Body of pancreas (tissue), 4 donors: ENCODE measurements at places on chromosomes 5 and 9. TPM values are rescaled to one million over a fixed set of nuclear protein-coding genes. Genes with fewer than 3 reads are reported as not detected.
A peak's percentile ranks its signal among the peaks of the same experiment; 100 is the strongest.

- DNase-seq = no peak
- H3K36me3 ChIP-seq = no peaks in the 10 kb centered on the region
- peaks cover 54% of the 10 kb centered on the region for H3K4me1 ChIP-seq
- no peak overlapping the region for H3K27ac ChIP-seq
- peaks cover 65% of the 10 kb centered on the region for H3K27me3 ChIP-seq
Observed at GRCh38 chr5:173234129-173234790, 746 bp downstream of the NKX2-5 start.

DNA sequence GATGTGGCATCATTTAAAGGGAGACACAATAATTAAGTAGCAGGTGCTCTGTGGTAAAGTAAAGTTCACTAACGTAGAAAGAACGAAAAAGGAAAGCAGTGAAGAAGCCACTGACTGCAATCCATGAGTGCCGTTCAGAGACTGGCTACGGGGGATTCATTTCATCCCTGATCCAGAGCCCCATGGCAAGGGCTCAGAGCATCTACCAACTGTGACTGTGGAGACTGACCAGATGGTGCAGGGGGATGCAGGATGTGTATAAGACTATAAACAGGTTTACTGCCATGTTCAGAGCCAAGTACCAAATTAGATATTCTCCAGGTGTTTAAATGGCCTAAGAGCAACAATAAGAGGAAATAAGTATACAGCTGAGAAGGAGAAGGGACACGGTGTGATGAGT is 47.7 kb downstream of the MARCHF11 start:
- no peak overlapping the region for H3K4me3 ChIP-seq
- H3K4me1 ChIP-seq = no peaks in the 10 kb centered on the region
- H3K36me3 ChIP-seq = no peaks in the 10 kb centered on the region
- no peak for DNase-seq
- no peak overlapping the region for H3K27ac ChIP-seq
- no peaks in the 10 kb centered on the region for H3K27me3 ChIP-seq

- no peaks in the 10 kb centered on the region for H3K27me3 ChIP-seq
- H3K36me3 ChIP-seq = no peaks in the 10 kb centered on the region
- H3K4me1 ChIP-seq = peaks cover 5% of the 10 kb centered on the region
- H3K4me3 ChIP-seq = no peak overlapping the region
Observed at GRCh38 chr9:85427772-85428171, 314.0 kb downstream of the AGTPBP1 start.

- H3K36me3 ChIP-seq = no peaks in the 10 kb centered on the region
- no peak overlapping the region for H3K27ac ChIP-seq
- H3K4me3 ChIP-seq = no peak overlapping the region
- DNase-seq = no peak
- no peaks in the 10 kb centered on the region for H3K27me3 ChIP-seq
Observed at GRCh38 chr5:14082973-14083372, 60.2 kb upstream of the TRIO start.

DNA sequence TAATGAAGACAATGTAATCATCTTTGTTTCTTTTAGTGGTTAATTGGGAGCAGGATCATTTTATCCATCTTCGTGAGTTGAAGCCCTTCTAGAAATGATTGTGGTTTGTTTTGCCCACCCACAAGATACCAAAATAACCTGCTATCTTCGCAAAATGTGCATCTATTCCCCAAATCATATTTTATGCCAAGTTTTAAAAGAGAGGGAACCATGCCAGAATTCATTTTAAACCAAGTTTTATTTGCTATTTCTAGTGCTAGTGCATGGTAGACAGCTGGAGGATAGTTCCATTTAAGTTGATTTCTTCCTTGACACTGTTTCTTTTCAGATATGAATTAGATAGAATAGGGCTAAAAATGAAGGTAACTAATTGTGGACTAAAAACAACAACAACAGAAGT is 104.2 kb downstream of the RAB3C start:
- H3K4me1 ChIP-seq = no peaks in the 10 kb centered on the region
- H3K4me3 ChIP-seq = no peak overlapping the region
- no peak for DNase-seq
- H3K36me3 ChIP-seq = no peaks in the 10 kb centered on the region
- H3K27ac ChIP-seq = no peak overlapping the region

- no peak for DNase-seq
- no peak overlapping the region for H3K27ac ChIP-seq
- no peaks in the 10 kb centered on the region for H3K27me3 ChIP-seq
- peaks cover 20% of the 10 kb centered on the region for H3K4me1 ChIP-seq
Observed at GRCh38 chr5:78405829-78406750, 45.7 kb downstream of the SCAMP1 start.

DNA sequence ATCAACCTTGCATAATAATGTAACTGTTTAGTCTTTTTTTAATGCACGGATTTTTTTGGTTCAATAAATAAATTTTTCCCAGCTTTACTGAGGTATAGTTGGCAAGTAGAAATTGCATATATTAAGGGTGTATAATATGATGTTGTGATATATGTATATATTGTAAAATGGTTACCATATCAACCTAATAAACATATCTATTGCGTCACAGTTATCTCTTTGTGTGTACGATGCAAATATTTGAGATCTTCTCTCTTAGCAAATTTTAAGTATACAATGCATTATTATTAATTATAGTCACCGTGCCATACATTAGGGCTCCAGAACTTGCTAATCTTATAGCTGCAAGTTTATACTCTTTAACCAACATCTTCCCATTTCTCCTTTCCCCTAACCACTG is 57.2 kb upstream of the TMEM161B start:
- H3K27me3 ChIP-seq = no peaks in the 10 kb centered on the region
- H3K4me1 ChIP-seq = no peaks in the 10 kb centered on the region
- no peak overlapping the region for H3K27ac ChIP-seq
- DNase-seq = no peak
- no peak overlapping the region for H3K4me3 ChIP-seq

DNA sequence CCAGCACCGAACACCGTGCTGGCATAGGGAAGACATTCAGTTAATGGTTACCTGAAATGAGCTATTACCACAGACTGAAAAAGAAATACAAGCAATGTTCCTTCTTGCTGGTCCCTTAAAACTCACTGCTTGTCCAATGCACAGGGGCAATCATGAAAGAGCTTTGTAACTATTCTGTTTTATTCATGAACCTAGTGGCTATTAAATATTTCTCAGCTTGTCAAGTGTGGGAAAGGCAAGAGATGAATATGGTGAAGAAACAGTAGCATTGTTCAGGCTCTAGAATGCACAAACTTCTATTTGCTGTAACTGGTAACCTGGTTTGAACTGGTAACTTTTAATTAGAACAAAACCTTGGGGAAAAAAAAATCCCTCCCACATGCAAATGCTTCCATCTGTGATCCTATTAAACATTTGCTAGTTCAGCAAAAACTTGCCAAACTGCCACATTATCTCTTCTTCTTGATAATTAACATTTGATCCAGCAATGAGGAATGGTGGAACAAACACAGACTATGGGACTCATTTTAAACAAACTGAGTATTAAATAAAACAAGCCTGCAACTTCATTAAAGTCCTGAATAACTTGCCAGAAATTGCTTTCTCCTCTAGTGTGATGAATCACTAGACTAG is 36.1 kb downstream of the YIPF5 start:
- DNase-seq = no peak
- no peaks in the 10 kb centered on the region for H3K36me3 ChIP-seq
- no peaks in the 10 kb centered on the region for H3K4me1 ChIP-seq
- H3K4me3 ChIP-seq = no peak overlapping the region
- H3K27me3 ChIP-seq = no peaks in the 10 kb centered on the region

- H3K4me1 ChIP-seq = no peaks in the 10 kb centered on the region
- no peaks in the 10 kb centered on the region for H3K27me3 ChIP-seq
- no peak overlapping the region for H3K27ac ChIP-seq
- no peak for DNase-seq
Observed at GRCh38 chr9:5518171-5518936, 8.0 kb downstream of the PDCD1LG2 start.

DNA sequence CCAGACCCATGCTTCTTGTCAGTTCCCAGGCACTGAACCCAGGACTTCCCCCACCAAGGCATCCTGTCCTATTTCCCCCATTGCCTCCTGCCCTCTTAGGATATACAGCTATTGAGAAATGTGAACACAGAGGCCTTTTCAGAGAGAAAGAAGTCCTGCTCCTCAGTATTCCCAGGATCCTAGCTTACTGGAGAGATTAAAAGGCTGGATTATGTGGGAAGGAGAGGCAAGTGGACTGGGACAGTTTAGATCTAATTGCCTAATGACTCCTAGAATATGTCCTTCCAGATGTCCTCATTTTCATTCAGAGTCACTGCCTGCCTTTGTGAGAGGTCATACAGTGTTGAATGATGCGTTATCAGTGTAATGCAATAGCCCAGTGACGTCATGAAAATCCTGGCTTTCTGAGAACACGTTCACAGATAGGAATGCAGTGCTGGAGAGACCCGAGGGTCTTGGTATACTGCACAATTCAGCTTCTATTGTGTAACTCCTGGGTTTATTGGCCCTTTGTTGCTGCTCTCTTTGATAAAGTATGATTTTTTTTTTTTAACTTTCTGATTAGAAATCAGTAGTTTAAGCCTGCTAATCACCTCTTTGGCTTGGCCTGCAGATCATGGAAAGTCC is 26.2 kb downstream of the WWC1 start:
- H3K27me3 ChIP-seq = no peaks in the 10 kb centered on the region
- H3K27ac ChIP-seq = peak overlapping the region; percentile 78
- H3K36me3 ChIP-seq = no peaks in the 10 kb centered on the region
- H3K4me3 ChIP-seq = no peak overlapping the region

RAD50 gene
- 42.5 TPM for total RNA-seq

TERT gene
- not detected for total RNA-seq

LEAP2 gene
- 9.6 TPM for total RNA-seq

SHROOM1 gene
- total RNA-seq = 19.5 TPM
